ENCODE measurements at places on chromosomes 16 and 17. TPM values are rescaled to one million over a fixed set of nuclear protein-coding genes. Genes with fewer than 3 reads are reported as not detected.
A peak's percentile ranks its signal among the peaks of the same experiment; 100 is the strongest.

The WFIKKN1 gene
- 0.07 TPM for polyA plus RNA-seq

The DNAJA2 gene
- 62.5 TPM for polyA plus RNA-seq

The PMP22 gene
- not detected for polyA plus RNA-seq

The GRIN2A gene
- not detected for polyA plus RNA-seq

The CPNE2 gene
- 30.4 TPM for polyA plus RNA-seq

The ADAP2 gene
- 1.1 TPM for polyA plus RNA-seq

The MT1F gene
- polyA plus RNA-seq, result 97.4 TPM

The TPSD1 gene
- polyA plus RNA-seq, result not detected

The ACSM3 gene
- polyA plus RNA-seq, result 14.8 TPM

The CDH3 gene
- polyA plus RNA-seq, result not detected

The HIRIP3 gene
- polyA plus RNA-seq, result 30.1 TPM

The KRTAP1-5 gene
- not detected for polyA plus RNA-seq

The ENDOV gene
- 10.3 TPM for polyA plus RNA-seq

The TBX6 gene
- polyA plus RNA-seq, result 0.15 TPM

The C16orf96 gene
- not detected for polyA plus RNA-seq

The KRT36 gene
- not detected for polyA plus RNA-seq

The UMOD gene
- not detected for polyA plus RNA-seq

The SCIMP gene
- 0.22 TPM for polyA plus RNA-seq

The ABCC3 gene
- not detected for polyA plus RNA-seq

The NPTX1 gene
- polyA plus RNA-seq, result not detected

The RDM1 gene
- 2.7 TPM for polyA plus RNA-seq

DNA sequence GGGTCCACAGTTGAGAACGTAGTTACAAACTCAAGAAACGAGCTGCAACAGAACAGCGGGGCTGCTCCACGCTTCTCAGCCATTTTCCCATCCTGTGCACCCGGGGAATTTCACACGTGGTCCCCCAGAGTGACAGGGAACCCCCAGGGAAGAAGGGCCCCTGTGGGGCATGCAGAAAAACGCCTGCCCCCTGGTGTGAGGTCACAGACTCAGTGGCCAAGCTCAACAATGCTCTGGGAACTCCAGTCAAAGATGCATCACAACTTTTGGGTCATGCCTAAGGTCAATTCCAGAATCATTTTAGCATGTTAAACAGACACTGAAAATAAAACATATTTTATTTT, 115.4 kb downstream of the ZNF778 start:
- DNase-seq, result no peak

GRCh38 chr16:49498666-49499413, 125.2 kb downstream of the C16orf78 start:
- no peak for DNase-seq

- DNase-seq, result no peak
Observed at GRCh38 chr17:954431-955164, 25.0 kb downstream of the NXN start.

DNA sequence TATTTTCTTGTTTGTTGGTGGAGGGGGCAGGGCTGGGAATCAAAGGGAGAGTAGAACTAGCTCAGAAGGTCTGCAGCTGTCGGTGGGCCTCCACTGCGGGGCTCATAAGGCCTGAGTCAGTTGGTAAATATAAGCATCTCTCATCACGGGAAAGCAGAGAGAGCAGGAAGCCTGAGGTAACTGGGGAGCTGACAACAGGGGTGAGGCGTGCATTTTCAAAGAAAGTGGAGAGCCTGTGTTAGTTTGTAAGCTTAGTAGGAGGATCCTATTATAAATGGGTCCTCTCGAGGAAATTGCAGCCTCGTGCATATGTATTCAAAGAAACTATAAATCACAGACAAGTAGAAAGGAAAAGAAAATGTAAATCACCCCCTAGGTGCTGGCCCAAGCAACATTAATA, 221.0 kb upstream of the CDH13 start:
- no peak for DNase-seq

GRCh38 chr17:75010683-75011400, 1.6 kb upstream of the MRPL58 start:
- no peak for DNase-seq

- no peak for DNase-seq
Observed at GRCh38 chr16:19858340-19859018, 26.2 kb downstream of the GPRC5B start.

DNA sequence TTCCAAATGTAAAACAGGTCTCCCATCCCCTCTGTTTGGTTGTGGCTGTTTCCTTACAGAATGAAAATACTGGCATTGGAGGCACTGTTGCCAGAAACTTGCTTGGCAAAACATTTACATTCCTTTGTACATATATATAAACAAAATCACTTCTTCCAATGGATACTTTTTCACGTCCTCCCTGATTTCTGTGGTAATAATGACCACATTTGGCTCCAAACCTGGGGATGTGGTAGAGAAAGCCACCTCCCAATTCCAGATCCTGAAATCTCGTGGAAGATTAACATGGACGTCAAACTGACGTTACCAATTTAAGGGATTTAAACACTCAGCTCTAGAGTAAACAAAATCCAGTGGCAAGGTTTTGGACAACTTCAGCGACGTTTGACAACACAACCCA, 370.8 kb upstream of the ZFHX3 start:
- DNase-seq, result no peak

DNA sequence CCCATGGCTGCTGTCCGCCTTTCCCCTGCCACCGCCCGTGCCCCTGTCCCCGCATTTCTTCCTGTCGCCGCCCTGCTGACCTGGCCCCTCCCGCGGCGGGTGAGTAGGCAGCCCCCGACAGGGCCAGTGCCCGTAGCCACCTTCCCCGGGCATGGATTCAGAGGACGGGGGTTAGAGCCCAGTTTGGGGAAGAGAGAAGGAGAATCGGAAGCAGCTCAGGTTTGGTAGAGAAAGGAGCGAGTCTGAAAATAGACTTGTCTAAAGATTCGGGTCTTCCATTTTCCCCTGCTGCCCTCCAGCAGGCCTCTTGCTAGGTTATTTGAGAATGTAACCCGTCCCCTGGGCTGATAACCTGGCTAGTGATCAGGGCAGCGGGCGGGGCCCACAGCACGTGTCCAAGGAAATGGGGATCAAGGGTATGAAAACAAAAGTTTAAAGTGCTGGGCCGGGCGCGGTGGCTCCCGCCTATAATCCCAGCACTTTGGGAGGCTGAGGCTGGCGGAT, 7.9 kb upstream of the CLDN9 start:
- no peak for DNase-seq

GRCh38 chr17:40369923-40370322, 5.4 kb upstream of the GJD3 start:
- DNase-seq, result no peak

GRCh38 chr17:71486261-71486660, 634.6 kb upstream of the SOX9 start:
- no peak for DNase-seq

DNA sequence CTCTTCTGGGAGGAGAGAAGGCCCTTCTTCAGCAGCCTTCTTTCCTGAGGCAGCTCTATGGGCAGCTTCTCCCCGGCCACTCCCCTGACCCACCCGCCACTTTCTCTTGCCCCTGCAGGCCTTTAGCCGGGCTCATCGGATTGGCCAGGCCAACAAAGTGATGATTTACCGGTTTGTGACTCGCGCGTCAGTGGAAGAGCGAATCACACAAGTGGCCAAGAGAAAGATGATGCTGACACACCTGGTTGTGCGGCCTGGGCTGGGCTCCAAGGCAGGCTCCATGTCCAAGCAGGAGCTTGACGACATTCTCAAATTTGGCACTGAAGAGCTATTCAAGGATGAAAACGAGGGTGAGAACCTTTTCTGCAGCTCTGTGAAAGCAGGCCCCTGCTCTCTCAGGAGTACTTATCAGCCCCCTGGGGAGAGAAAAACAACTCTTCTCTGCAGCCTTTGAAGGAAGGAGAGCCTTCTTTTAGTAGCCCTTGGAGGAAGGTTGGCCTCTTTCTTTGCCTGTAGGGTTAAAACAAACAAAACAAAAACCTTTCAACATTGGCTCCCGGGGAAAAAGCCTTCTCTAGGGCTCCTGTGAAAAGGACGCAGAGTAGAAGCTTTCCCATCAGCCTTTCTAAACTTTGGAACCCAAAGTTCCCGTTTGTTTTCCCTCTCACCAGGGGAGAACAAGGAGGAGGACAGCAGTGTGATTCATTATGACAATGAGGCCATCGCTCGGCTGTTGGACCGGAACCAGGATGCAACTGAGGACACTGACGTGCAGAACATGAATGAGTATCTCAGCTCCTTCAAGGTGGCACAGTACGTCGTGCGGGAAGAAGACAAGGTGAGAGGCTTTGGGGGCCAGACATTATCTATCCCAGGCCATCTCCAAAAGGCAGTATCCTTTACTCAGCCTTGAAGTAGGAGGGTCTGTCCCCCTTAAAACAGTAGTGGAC, 12.7 kb downstream of the RNF227 start:
- DNase-seq, result no peak

- no peak for DNase-seq
Observed at GRCh38 chr16:70429888-70430666, 8.8 kb downstream of the ST3GAL2 start.

GRCh38 chr17:63274146-63274545, 172.0 kb downstream of the CYB561 start:
- no peak for DNase-seq

DNA sequence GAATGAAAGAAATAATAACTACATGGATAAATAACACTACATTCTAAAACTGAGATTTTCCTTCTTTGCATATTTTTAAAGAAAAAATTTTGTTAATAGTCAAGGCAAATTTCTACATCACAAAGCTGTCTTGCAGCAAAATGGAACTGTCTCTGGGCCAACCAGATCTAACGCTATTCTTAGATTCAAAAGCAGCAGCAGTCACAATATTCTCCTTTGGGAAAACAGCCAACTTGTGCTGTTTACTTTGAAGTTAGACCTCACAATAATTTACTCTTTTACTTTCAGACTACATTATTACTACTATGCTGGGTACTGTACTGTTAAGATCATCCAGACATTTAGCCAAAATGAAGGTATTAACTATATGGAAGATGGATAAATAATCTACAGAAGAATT, 189.1 kb downstream of the CEP112 start:
- no peak for DNase-seq

GRCh38 chr17:64459284-64459747, 10.4 kb downstream of the MILR1 start:
- DNase-seq, result no peak

DNA sequence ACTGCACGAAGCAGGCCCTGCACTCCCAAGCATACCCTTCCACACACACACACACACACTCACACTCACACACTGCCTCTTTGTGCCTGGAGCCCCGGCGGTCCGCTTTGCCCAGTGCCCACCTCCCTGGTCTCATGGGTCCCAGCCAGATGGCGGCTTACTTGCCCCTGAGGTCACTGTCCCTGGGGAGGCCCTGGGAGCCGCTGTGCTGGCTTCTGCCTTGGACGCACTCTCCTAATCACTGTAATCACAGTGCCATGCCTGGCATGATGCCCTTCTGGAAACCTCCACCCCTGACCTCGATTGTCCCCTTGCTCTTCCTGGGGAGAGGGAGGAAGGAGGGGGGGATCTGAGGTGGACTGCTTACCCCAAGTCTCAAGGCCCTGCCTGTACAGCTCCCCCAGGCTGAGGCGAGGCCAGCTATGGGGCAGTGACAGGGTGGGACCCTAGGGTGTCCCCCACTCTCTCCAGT, 36.0 kb downstream of the ARHGAP23 start:
- no peak for DNase-seq

GRCh38 chr16:11151156-11151884, 104.7 kb downstream of the SOCS1 start:
- DNase-seq, result no peak

- DNase-seq, result no peak
Observed at GRCh38 chr17:82737967-82738877, 2.8 kb downstream of the FN3K start.

GRCh38 chr16:88437367-88437964, 15.6 kb upstream of the ZFPM1 start:
- peak; percentile 41 for DNase-seq

- no peak for DNase-seq
Observed at GRCh38 chr17:71725811-71726210, 395.0 kb upstream of the SOX9 start.

- no peak for DNase-seq
Observed at GRCh38 chr17:72997559-72997958, 94.9 kb downstream of the SLC39A11 start.

DNA sequence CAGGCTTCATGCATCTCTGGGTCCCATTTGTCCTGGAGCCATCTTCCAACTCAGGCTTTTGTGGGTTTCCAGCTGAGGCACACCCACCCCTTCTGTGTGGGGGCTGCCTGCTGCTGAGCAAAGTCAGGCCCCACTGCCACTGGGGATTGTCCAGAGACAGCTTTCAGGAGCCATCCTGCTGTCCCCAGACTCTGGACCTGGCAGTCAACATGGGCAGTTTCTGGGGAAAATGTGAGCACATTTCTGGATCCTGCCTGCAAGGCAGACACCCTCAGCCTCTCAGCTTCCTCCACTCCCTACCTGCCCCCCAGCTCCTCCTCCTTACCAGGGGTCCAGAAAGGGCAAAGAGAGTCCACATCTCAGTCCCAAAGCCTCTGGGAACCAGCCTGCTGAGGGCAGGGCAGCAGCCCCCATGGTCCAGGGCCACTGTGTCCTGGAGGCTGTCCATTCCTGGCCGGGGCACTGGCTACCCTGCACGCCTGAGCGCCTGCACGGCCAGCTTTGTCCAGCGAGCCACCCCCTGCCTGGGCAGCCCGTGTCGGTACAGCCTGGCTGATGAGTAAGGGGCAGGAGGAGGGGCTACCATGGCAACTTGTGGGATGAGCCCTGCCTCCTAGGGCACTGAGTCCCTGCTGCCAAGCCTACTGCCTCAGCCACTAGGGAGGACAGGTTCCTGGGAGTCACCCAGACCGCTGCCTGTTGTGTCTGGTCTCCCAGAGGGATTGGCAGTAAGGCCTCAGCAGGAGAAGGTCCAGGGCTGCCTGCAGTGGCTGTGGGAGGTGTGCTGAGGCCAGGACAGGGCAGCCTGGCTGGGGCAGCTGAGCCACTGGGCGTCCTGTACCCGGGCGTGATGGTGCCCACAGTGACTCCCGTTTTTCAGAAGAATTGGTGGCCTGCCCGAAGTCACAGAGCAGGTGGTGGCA, at the start of gene SLC47A2:
Gene SLC47A2, minus strand, starts transcription at position 477 of the 923 bp plus-strand sequence. Its CDS starts 29 bp downstream, at position 448.
- no peak for DNase-seq

GRCh38 chr16:51359141-51359955, 208.3 kb upstream of the SALL1 start:
- no peak for DNase-seq

DNA sequence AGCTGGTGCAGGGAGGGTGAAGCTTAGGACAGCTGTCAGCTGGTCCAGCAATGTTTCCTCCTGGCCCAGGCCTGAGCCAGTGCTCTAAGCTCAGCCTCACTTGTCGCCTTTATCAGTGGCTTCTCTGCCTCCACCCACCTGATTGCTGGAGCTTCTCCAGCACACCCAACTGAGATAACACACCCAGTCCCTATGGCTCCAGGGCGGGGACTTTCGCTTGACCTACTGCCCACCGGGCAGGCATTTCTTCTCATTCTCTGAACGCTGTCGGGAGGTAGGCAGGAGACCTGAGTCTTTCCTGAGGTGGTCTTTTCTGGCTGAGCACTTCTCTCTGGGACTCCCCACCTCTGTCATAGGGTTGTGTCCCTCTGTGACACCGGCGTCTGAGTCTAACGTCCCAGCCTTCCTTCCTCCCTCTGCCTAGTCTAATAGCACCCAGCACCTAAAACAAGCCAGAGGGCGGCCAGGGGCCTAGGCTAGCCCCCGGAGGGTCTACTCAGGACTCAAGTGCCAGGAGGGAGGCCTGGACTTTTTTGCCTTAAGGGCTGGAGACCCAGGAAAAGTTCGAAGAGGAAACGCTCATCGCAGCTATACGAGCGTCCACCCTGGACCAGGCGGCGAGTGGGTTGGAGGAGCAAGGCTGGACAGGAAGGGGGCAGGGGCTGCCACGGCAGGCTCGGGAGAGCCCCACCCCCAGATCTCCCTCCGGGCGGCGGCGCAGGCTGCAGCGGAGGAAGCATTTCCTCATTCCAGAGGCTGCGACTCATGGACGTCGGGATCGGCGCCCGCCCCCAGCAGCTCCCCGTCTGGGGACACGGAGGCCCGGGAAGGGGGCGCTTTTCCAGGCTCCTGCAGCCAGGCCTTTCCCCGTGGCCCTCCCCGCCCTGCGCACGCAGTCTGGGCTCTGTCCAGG, 756 bp downstream of the TAX1BP3 start:
- DNase-seq, result no peak
